ENCODE measurements at places on chromosomes 16 and 17.

DNA sequence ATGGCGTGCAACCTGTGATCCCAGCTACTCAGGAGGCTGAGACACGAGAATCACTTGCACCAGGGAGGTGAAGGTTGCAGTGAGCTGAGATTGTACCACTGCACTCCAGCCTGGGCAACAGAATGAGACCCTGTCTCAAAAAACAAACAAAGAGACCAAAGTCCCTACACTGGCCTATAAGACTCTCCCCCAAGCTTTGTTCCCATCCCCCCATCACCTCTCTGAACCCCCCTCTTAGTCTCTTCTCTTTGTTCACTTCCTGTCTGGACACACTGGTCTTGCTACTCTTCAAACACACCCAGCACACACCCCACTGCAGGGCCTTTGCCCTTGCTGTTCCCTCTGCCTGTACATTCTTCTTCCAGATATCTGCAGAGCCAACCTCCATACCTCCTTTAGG is 7.8 kb upstream of the SCNN1B start:
- DNase-seq, result no peak

- DNase-seq, result no peak
Measured at GRCh38 chr17:3989041-3989886, 25.0 kb upstream of the ATP2A3 start.

GRCh38 chr17:40803617-40804082 is 3.9 kb upstream of the KRT28 start:
- DNase-seq, result peak; percentile 76

DNA sequence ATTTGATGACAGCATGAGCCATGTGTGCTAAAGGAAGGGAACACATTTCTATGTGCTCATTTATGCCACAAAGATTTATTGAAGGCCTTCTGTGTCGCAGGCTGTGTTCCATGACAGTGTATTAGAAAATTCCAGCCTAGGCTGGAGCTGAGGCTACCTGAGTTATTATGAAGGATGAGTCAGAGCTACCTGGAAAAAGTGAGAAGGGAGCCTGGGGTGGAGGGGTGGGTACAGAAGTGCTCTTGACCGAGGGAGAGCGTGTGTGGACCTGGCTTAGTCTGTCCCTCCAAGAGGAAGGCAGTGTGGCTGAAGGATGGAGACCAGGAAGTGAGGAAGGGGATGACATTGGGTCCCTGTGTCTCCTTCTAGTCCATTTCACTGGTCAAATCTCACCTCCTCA is 98.3 kb downstream of the N4BP1 start:
- no peak for DNase-seq

GRCh38 chr17:12229335-12229734 is 208.7 kb downstream of the MAP2K4 start:
- no peak for DNase-seq

DNA sequence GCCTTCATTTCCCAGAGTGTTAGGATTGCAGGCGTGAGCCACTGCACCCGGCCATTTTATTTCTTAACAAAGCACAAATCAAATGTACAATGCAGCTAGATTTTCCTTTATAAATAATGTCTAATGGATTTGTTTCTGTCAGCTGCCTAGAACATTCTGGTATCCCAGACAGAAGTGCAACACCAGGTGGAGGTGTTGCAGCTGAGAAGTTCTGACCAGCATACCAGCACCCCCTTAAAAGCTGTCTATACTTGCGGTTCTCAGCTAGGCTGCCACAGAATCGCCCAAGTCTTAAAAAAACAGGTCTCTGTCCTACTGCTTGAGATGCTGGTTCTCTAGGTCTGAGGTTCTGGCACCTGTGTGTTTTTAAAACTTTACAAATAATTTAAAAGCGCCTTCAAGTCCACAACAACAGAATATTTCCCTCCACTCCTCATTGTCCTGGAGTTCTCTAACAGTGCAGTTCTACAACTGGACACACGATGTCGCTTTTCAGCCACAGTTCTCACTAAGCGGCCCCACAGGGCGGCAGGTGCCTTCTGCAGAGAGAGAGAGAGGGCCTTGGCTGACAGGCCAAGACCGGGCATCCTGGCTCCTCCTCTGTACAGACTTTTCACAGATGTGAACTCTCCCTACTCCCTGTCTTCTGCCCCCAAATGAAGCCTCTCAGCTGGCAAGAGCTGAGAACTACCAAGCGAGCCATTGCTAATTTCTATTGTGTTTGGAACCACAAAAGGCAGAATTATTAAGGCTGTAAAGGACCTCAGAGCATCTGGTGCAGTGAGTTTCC is 32.6 kb upstream of the MEOX1 start:
- DNase-seq, result peak; percentile 78
